ENCODE measurements at places on chromosomes 12 and 14.

DNA sequence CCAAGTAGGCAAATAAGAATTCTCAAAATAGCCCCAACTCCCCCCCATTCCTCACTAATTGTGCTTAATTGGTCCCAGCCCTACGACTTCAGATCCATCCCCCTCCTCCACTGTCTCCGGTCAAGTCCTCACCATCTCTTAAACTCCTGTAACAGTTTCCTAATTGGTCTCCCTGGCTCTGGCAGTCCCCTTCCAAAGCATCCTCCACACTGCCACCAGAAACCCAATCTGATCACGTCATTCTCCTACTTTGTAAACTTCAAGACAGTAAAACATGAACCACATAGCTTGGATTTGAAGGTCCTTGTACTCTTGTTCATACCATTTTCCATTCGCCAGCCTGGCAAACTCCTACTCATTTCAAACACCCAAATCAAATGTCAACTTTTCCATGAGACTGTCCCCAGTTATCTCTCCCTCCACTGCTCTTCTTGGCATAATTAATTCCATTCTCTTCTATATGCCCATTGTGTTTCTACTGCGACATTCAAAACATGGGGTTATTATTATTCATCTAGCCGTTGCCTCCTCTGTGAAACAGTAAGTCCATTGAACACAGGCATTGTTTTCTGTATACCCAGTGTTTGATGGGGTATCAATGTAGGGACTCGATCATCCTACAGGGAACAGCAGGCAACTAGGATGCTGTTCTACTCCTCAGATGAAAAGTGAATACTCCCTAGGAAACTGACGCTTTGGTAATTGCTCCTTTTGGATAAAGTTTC is 104.6 kb downstream of the EGLN3 start:
- no peak overlapping the region for H3K27ac ChIP-seq
- no peaks in the 10 kb centered on the region for H3K27me3 ChIP-seq
- H3K4me1 ChIP-seq = peaks cover 20% of the 10 kb centered on the region
- H3K4me3 ChIP-seq = no peak overlapping the region

GRCh38 chr12:92571169-92571568 is 131.6 kb upstream of the PLEKHG7 start:
- peaks cover 11% of the 10 kb centered on the region for H3K4me1 ChIP-seq
- 0 out of 2 replicates have a peak, but pooled peaks cover 4% of the 10 kb centered on the region for H3K36me3 ChIP-seq
- no peaks in the 10 kb centered on the region for H3K27me3 ChIP-seq
- no peak for DNase-seq

DNA sequence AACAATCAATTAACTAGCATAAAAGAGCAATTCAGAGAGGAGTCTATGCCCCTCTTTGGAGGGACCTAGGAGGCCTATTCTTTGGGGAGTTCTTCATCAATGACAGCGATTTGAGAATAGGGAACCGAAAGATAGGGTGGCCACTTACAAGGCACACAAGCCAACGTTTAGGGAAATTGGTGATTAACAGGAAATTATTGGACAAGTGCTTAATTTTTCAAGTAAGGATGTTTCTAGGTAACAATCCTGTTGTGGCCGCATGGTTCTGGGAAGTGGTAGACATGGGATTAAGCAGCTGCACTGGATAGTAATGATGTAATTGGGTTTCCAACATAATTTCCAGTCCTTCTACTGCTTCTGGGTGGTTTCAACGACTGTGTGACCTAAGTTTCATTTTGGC is 83.2 kb downstream of the HMGA2 start:
- H3K4me3 ChIP-seq = no peak overlapping the region
- H3K27ac ChIP-seq = no peak overlapping the region
- peaks cover 56% of the 10 kb centered on the region for H3K4me1 ChIP-seq
- no peaks in the 10 kb centered on the region for H3K27me3 ChIP-seq

DNA sequence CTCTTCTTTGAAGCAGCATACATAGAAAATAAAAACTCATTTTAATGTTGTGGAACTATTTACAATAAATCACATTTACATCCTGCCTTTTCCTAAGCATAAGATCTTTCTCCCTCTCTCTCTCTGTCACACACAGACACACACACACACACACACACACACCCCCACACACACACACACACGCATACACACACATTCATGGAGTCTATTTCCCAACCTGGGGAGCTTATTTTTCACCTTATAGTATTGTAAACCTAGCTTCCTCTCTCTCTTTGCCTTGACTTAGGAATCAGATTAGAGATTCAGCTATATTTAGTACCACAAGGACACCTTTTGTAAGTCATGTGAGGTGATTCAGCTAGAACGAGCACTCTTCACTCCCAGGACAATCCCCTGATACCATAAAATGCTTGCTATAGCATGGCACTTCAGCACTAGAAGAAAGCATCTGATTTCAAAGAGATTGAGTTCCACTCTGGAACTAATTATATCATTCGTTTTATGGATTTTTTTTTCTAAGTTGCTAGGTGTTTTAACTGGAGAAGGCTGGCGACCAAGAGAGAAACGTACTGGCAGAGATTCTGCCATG is 23.6 kb downstream of the TMEM30B start:
- H3K36me3 ChIP-seq = no peaks in the 10 kb centered on the region
- H3K4me1 ChIP-seq = peaks cover 37% of the 10 kb centered on the region
- no peak overlapping the region for H3K27ac ChIP-seq
- DNase-seq = no peak

- DNase-seq = no peak
- H3K36me3 ChIP-seq = no peaks in the 10 kb centered on the region
- no peaks in the 10 kb centered on the region for H3K27me3 ChIP-seq
- no peak overlapping the region for H3K27ac ChIP-seq
Measured at GRCh38 chr12:94290353-94290752, 142.0 kb downstream of the PLXNC1 start.

DNA sequence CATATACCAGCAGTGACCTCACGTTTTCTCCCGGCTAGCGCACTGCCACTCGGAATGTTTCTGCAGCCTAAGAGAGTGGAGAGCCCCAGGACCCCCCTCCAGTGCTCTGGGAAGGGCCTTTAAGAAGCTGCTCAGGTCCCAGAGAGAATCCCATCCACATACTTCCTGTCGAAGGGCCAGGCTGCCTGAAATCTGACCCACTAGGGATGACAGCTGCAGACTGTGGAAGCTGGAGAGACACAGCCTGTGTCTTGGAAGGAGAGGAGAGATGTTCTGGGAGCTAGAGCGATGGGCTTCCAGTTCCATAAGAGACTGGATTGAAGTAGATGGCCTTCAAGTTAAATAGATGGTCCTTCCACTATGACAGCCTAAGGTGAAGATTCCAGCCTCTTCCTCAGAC is 54.4 kb downstream of the IQSEC3 start:
- H3K27me3 ChIP-seq = no peaks in the 10 kb centered on the region
- no peaks in the 10 kb centered on the region for H3K36me3 ChIP-seq
- no peak for DNase-seq
- H3K4me3 ChIP-seq = no peak overlapping the region
- no peaks in the 10 kb centered on the region for H3K4me1 ChIP-seq
- no peak overlapping the region for H3K27ac ChIP-seq

- H3K4me1 ChIP-seq = peaks cover 13% of the 10 kb centered on the region
- no peak for DNase-seq
- peaks cover 48% of the 10 kb centered on the region for H3K27me3 ChIP-seq
- no peak overlapping the region for H3K4me3 ChIP-seq
- no peaks in the 10 kb centered on the region for H3K36me3 ChIP-seq
Measured at GRCh38 chr12:98870504-98870903, 225.4 kb downstream of the APAF1 start.

GRCh38 chr14:60865378-60866127 is 115.3 kb downstream of the TRMT5 start:
- no peaks in the 10 kb centered on the region for H3K27me3 ChIP-seq
- H3K4me1 ChIP-seq = peaks cover 6% of the 10 kb centered on the region
- H3K36me3 ChIP-seq = no peaks in the 10 kb centered on the region
- no peak for DNase-seq
